ENCODE measurements at places on chromosomes 1 and 21.
A peak's percentile ranks its signal among the peaks of the same experiment; 100 is the strongest.

DNA sequence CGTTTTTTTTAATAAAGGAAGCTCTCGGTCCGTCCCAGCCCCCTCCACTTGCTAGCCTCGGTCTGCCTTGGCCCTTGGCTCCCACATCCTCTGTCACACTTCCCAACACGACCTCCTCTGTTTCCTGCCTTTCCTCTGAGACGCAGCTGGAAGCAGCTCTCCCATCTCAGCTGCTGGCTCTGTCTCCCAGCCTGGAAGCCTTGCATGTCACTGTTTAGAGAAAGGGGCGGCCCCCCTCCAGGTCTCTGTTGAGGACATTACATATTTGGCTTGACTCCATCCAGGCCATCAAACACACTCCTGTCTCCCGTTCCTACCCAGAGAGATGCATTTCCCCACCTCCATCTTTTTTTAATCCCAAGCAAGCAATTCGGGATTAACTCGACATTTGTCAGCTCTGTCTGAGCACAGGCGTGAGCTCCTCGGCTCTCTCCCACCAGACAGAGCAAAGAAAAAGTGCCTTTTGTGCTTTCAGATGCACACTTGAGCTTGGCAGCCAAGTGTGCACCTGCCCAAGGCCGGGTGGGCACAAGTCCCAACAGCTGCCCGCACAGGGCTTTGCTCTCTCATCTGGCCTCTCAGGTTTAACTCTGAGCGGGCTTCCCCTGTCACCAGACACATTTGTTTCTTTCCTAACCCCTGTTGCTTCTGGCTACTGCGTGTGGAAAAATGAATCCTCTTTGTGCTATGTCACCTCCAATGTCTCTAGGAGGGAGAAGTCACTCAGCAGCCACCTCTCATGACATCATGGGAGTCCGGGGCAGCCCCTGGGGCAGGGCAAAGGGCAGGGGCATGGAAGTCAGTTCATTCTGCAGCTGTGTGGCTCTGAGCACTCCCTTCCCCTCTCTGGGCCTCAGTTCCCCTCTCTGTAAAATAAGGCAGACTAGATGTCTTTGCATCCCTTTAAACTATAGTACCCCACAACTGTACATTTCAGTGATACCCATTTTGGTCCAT, 108.3 kb downstream of the KCND3 start:
- DNase-seq = no peak

GRCh38 chr21:26148071-26148839, 22.3 kb downstream of the APP start:
- no peak for DNase-seq

DNA sequence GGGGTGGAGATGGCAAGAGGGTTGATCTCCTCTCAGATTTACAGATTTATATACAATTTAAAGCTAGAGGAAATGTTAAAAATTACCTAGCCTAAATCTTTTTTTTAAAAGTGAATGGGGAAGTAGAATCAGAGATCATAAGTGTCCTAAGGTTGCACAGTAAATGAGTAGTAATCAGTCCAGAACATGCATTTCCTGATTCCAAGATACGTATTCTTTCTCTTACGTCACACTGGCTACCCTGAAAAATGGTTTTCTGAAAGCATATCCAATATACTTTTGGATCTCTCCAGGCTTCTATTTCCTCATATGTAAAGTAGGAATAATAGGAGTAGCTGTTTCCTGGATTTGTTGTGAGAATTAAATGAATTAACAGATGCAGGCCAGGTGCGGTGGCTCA, 11.7 kb downstream of the GADD45A start:
- DNase-seq = no peak

GRCh38 chr1:44326821-44327465, 28.1 kb downstream of the ERI3 start:
- no peak for DNase-seq

- DNase-seq = no peak
These were observed 490.1 kb upstream of the LRRC7 start for GRCh38 chr1:69077633-69078032.

DNA sequence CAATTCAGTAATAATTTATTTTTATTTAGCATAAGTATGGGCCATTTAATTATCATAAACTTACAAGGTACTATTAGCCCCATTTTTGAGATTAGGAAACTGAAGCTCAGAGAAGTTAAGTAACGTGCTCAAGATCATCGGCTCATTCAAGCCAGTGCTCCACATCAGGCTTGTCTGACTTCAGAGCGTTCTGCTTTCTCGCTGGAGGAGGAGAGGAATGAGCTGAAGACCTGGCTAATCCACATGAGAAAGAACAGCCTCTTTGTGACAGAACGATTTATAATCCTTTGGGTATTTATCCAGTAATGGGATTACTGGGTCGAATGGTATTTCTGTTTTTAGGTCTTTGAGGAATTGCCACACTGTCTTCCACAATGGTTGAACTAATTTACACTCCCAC, 39.7 kb downstream of the DDX20 start:
- DNase-seq = no peak

DNA sequence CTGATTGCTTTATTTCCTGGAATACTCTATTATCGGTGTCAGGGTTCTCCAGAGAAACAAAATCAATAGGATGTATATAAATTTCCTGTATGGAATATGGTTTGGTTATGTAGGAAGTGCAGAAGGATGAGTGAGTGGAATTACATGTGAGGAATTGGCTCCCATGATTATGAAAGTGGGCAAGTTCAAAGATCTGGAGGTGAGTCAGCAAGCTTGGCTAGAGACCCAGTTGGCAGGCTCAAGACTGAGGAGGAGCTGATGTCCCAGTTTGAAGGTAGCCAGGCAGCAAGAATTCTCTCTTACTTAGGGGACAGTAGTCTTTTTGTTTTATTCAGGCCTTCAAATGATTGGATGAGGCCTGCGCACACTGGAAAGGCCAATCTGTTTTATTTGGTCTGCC, 57.5 kb downstream of the MAP3K7CL start:
- DNase-seq = peak; percentile 82

- peak; percentile 32 for DNase-seq
These were observed 119.7 kb downstream of the ZNF326 start for GRCh38 chr1:90114521-90115141.

DNA sequence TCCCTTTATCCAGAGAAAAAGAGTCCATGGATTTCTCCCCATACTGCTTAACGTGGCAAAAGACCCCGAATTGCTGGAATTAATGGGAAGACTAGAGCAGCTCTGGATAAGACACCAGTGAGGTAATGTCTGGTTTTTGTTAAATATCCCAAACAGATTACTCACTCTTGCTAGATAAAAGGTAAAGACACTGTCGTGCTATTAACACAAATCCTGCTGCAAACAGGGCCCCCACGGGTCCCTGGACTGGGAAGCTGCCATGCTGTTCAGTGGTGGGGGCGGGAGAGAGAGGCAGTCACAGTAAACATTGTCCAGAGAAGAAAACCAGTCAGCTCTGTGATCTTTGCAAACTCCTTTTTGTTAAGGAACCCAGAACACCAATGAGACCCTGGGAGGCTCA, 15.2 kb upstream of the SRP9 start:
- no peak for DNase-seq

- DNase-seq = no peak
These were observed 20.2 kb upstream of the ACTA1 start for GRCh38 chr1:229454056-229454455.

DNA sequence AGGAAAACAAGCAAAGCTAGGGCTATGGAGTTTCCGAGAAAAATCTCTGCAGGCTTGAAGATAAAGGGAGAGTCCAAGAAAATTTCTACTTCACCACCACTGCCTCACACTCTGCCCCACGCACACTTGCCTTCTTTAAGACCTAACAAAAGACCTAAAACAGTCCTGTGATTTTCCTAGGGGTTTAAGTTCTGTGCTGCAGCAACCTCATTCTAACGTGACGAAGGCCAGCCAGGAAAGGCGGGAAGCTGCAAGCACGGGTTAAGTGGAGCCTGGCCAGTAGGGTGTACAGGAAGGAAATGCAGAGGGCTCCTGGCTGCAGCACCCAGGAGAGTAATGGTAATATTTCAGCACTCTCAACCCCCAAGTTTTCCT, 1.5 kb downstream of the SPATA6 start:
- DNase-seq = no peak

DNA sequence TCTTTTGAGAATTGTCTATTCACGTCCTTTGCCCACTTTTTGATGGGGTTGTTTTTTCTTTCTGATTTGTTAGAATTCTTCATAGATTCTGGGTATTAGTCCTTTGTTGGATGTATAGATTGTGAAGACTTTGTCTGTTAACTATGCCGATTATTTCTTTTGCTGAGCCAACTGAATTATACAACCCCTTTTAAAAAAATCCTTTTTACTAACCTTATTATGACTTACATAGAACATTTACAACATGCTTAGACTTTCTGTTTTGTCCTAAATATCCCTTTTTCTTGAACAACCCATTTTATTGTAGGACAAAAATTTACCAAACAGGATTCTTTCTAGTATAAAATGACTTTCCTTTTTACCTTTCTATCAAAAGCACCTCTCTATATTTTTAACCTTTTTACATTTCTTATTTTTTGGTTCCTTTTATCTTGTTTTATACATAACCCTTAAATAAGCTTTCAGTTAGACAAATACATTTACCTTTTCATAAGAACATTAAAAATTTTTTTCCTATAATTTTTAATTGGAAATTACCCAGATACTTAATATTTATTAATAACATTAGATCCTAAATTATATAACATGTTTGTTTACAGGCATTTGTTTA, 70.4 kb upstream of the TTLL7 start:
- DNase-seq = no peak

GRCh38 chr1:160486453-160486852, 36.6 kb downstream of the SLAMF6 start:
- DNase-seq = no peak

DNA sequence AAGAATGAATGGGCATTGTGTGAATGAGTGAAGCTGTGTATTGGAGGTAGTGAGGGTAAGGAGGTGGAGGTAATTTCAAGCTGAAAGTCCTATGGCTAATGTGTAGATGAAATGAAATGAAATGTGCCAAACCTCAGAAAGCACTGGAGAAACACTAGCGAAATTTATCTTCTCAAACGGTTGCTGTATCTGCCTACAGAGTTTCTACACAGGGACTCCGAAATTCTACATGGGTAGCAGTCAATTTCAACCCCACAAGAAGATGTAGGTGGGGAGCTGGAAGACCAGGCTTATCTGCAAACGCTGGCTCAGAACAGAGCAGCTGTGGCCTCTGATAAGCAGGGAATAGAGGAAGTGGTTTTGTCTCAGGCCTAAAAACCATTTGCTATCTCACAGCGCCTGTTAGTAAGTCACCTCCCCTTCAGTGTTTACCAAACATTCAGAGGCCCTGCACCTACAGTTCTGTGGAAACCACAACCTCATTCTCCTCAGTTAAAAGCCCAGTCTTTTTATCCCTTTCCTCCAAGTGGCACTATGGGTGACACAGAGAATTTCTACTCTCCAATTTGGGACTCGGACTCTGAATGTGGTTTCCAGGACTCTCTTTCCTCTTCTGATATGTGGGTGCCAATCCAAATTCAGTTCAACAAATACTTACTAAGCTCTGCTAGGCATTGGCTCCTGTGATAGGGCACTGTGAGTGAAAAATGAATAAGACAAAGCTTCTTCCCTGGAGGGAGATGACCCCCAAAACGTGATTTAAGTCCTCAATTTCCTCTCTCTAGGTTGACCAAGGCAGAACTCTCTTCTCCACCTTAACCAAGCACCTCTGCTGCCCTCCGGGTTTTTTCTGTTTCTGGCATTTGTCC, 17.2 kb upstream of the SLAMF6 start:
- DNase-seq = no peak

DNA sequence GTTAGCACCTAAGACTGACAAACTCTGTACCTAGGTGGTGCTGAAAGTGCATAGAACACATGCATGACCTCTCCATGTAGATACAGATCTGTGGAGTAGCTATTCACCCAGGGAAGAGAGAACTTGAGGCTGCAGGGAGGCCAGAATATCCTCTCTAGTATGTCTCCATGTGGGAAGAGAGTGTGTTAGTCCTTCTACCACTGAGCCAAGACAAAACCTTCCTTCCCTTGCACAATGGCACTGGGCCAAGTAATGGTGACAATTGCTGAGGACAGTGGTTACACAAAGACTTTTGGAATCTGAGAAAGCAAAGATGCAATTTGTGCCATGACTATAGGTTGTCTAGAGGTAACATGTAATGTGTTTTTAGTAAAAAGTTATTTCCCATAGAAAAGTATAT, 52.3 kb downstream of the C1orf198 start:
- DNase-seq = no peak

DNA sequence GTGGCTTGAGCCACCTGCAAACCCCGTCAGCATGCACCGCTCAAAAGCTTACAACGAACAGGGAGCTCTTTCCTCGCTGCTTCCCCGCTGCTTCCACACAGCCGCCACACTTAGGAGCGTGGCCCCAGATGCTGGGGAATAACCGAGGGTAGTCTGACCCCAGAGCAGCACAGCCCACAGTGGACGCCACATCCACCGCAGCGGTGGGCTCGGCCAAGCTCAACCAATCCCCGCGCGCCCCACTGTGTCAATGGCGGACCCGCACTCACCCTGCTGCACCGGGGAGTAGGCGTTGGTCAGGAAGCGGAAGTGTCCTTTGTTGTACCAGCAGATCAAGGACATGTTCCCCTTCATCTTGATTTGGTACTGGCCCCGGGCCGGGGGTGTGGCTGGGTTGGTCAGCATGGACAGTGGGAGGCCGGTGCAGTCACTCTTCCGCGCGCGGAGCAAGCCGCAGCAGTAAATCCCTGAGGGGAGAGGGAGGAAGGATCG, 93.5 kb downstream of the PGBD5 start:
- no peak for DNase-seq

DNA sequence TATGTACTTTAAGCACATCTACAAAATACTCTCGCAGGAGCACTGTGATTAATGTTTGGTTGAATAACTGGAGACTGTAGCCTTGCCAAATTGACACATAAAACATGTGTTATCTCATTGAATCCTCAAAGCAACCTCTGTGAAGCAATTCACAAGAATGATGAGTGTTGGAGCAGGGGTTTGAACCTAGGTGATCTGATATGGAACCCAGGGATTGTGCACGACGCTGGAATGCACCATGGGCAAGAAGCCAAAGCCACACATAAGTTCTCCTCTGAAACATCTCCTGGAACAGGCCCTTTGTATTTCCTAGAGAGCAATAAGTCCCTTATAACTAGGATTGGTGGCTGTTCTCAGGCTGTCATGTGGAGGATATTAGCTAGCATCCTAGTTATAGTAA, 124.6 kb upstream of the IVNS1ABP start:
- peak; percentile 81 for DNase-seq

GRCh38 chr1:40303790-40304189, 13.3 kb downstream of the COL9A2 start:
- DNase-seq = no peak

- no peak for DNase-seq
These were observed 87.2 kb upstream of the CHODL start for GRCh38 chr21:18157406-18157805.

GRCh38 chr1:53108646-53109580, 33.5 kb downstream of the SLC1A7 start:
- DNase-seq = no peak

GRCh38 chr1:232863544-232864275, 58.5 kb downstream of the MAP10 start:
- DNase-seq = no peak
